ENCODE measurements at places on chromosomes 5 and 9. TPM values are rescaled to one million over a fixed set of nuclear protein-coding genes. Genes with fewer than 3 reads are reported as not detected.

The QRFP gene
- total RNA-seq = not detected

The LHX6 gene
- total RNA-seq = under 0.01 TPM

The CLK4 gene
- total RNA-seq = 16.1 TPM

The ZNF169 gene
- 2.5 TPM for total RNA-seq

The FAM221B gene
- total RNA-seq = not detected

The FBN2 gene
- 9.6 TPM for total RNA-seq

The C7 gene
- 0.96 TPM for total RNA-seq
